Activated naive CD4-positive, alpha-beta T cell treated with anti-CD3 and anti-CD28 coated beads for 36 hours (primary cell): ENCODE measurements at places on chromosomes 2 and 18. TPM values are rescaled to one million over a fixed set of nuclear protein-coding genes. Genes with fewer than 3 reads are reported as not detected.

- DNase-seq: no peak
These were observed 17.0 kb downstream of the SMAD7 start for GRCh38 chr18:48933578-48934414.

- no peak for DNase-seq
These were observed 42.7 kb upstream of the ODC1 start for GRCh38 chr2:10490806-10491291.

- DNase-seq: peak; percentile 19
These were observed 18.8 kb downstream of the ZNF385B start for GRCh38 chr2:179842498-179843153.

DNA sequence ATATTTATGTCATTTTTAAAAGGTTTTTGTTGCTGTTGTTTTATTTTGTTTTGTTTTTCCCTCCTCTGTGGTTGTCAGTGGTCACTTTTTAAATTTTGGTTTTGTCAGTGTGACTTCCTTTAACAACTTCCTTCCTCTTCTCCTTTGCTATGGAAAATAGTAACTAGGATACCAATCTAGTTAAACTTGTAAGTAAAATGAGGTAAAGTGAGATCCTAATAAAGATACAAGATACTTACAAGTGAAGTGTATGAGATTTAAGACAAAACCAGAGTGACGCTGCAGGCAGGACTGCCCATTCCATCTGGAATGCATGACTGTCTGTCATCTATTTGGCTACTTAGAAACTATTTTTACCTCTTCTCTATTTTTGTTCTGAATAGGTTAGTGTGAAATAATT is 30.6 kb upstream of the CREB1 start:
- DNase-seq: no peak

- no peak for DNase-seq
These were observed 340.8 kb upstream of the SPHKAP start for GRCh38 chr2:228522276-228522675.

DNA sequence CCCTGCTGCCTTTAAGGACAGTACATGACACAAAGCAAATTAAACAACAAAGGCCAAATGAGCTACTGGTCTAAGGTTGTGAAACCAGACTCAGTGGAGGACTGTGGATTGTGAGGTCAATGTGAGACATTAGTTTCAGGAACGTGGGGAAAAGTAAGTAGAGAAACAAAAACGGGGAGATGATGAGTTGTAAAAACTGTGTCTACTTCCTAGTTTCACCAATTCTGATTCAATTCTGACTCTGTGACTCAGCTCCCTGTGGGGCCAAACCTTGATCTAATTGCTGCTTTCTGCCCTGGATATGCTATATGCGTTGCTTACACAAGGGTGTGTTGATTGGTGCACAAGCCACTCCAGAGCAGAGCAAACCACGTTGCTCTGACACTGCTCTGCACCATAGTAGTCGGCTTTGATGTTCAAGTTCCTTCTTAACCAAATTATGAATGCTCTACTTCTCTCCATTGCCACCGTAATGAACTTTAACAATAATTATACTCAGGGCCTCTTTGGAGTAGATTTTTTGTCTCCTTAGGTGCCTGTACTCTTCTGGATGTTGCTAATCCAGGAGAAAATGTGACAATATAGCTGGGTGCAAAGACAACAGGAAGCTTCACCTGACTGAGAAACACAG is 1640.1 kb upstream of the CELF4 start:
- DNase-seq: no peak

GRCh38 chr18:74390900-74391299 is 66.2 kb downstream of the DIPK1C start:
- DNase-seq: no peak

- DNase-seq: no peak
These were observed 4.1 kb upstream of the SNED1 start for GRCh38 chr2:240994171-240994896.

DNA sequence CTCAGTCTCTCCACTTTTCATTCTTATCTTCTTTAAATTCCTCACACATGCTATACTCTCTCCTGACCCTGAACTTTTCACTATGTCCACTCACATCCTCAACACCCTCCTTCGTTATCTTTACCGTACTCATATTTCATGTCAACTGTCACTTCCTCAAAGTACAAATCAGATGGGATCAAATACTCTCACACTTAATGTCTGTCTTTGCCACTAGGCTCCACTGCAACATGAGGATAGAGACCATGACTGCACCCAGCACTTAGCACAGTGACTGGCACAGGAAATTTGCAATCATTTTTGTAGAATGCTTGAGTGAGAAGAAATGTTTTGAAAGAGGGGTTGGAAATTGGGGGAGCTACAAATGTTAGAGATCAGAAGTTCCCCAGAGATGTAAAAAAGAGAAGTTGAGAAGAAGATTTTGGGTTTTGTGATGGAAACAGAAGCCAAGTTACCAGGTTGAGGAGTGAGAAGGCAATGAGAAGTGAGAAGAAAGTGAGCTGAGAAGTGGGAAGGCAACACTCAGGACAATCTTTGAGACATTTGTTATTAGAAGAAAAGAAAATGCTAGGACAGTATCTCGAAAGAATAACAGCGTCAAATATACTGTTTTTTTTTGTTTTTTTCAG is 87.0 kb downstream of the CCDC141 start:
- no peak for DNase-seq

GRCh38 chr2:212863185-212863588 is 288.2 kb downstream of the IKZF2 start:
- peak; percentile 43 for DNase-seq

GRCh38 chr2:202147775-202148174 is 74.7 kb downstream of the KIAA2012 start:
- no peak for DNase-seq

- DNase-seq: no peak
These were observed 48.7 kb downstream of the FBXO48 start for GRCh38 chr2:68418419-68418818.

DNA sequence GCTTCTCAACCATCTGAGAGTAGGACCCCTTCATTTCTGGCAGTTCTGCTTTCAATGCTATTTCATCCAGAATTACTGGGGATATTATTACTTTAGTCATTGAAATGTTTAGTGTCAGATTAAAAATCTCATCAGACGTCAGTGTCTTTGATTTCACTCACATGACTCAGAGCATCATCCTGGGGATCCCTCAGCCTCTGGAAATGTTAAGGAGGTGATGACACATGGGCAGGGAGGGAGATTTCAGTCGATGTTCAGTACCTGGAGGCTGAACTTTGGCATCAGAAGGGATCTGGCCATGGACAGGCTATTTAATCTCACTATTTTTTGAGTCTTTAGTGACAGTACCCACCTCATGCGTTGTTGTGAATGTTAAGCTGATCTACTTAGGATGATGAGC is 39.1 kb downstream of the OSBPL6 start:
- DNase-seq: no peak

DNA sequence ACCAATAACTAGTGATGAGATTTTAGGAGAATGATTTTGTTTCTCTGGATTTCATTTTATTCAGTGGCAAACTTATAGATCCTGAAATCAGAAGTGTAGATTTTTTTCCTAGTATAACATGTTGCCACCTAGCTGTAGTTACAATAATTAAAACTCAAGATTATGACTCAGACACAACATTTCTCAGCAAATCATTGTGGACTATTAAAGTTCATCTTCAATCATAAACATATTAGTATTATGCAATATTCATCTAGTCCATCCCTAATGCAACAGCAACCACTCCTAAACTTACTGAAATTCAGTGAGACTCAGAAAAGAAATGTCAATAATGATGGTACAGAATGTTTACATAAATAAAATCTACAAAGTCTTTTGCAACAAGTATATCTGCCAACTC is 51.3 kb downstream of the USP34 start:
- no peak for DNase-seq

GRCh38 chr2:106183101-106183696 is 10.9 kb downstream of the UXS1 start:
- DNase-seq: no peak

DNA sequence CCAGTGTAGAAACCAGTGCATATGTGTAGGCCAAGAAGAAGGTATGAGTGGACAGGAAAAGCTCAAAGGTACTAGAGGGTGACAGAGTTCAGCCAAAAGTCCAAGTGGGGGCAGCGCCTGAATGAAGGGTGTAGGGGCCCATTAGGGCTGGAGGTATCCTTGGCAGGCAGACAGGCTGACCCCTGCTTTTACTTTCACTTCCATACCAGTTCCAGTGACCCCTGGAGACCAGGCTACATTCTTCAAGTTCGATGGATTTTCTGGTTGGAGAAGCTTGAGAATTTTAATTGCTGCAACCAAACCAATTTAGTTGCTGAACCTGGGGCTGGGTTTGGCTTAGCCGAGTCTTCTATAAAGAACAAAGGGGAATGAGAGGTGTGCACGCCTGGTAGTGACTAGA is 42.3 kb upstream of the MRPL33 start:
- DNase-seq: no peak

The TRIM43 gene
- total RNA-seq: not detected

The ERICH2 gene
- not detected for total RNA-seq

The RAB17 gene
- not detected for total RNA-seq

The CPO gene
- not detected for total RNA-seq

The ACADL gene
- not detected for total RNA-seq

The GALNT3 gene
- total RNA-seq: 1.5 TPM

The PLGLB2 gene
- 0.10 TPM for total RNA-seq

The HOXD3 gene
- not detected for total RNA-seq

The ALMS1 gene
- 15.8 TPM for total RNA-seq

The CNDP1 gene
- not detected for total RNA-seq
